ENCODE measurements at places on chromosomes 4 and X. TPM values are rescaled to one million over a fixed set of nuclear protein-coding genes. Genes with fewer than 3 reads are reported as not detected.

Gene TLR2
- 9.9 TPM for total RNA-seq

DNA sequence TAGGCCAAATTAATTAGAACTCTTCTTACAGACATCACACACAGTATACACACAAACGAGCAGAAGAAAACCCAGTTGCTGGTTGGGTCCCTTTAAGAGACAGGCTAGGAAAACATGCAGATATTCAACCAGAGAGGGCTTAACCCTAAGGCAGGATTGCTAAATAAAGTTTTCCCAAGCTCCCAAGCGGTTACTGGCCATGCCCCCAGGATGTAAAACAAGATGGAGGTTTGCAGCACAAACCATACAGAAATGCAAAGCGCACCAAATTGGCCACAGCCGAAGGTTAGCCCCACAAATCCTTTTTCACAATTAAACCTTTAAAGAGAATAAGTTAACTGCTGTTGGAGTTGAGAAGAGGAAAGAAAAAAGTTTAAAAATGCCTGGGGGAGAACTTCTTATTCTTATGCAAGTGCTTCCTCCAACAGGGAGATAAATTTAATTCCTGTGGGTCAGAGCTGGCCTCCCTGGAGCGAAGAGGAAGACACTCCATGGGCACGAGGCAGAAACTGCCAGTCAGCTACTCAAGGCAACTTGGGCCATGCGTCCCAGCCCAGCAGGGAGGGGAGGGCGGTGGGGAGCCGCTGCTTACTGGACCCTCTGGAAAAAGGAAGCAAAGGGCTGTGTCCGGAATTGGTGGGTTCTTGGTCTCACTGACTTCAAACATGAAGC lies 167.6 kb upstream of the ARSJ start:
- DNase-seq = no peak

DNA sequence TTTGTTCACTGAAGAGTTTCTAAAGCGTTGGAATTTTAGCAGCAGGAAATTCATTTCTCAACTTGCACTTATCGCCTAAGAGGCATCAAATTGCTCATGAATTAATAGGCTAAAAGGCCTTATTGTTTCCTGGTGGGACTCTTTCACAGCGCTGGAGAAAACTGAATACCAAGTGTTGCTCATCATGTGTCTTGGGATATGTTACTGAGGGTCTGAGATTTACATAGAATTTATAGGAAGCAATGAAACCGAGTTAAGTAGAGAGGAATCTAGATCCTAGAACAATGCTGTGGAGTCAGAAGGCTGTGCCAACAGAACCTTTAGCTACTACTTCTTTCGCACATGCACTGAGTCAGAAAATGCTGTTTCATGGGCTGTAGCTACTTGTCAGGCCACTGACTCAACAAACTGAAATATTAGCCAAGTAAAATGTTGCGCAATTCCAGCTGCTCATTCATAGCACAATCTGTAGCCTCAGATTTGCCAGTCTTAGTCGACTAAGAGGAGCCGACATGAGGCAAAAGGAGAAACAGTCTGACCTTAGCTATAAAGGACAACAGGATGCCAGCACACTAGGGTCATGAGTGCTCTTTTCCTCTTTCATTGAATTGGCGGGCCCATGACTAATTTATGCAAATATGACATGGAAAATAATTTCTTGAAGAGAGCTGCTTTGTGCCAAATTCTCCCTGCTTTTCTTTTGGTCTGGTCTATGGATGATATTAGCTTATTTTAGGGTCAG lies 35.9 kb upstream of the CXCL8 start:
- peak; percentile 74 for DNase-seq

DNA sequence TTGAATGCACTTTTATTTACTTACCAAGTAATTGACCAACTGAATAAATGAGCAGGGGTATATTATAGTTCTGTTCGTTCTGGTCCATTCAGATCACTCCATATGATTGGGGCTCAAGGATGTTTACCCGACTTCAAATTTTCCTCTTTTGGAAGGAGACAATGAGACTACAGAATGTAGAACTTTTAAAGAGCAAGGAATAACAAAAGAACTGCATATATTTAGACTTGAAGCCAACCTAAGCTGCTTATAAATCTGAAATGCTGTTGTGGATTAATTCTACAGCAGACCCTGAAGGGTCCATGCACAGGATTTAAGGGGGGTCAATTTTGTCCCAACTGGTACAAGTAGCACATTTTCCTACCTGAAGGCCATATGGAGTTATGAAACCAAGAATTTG lies 610.8 kb downstream of the RAB28 start:
- DNase-seq = no peak

GRCh38 chrX:75547783-75548182 lies 24.9 kb upstream of the ZDHHC15 start:
- peak; percentile 63 for DNase-seq

DNA sequence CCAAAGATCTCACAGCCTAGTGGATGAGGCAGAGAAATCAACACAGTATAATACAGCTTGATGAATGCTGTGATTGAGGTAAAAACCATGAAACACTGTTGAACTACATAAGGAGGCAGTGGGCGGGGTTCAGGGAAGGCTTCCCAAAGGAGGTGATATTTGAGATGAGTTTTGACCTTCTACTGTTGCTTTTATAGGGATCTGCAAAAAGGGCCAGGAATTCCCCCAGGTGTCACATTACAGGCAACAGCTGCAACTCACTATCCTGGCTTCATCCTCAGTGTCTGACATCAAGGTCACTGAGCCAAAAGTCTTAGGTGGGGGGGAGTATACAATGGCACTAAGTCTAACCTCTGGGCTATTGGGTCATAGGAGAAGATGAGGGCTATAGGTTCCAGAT lies 185.7 kb upstream of the NRK start:
- no peak for DNase-seq

Gene SAGE1
- total RNA-seq = not detected

DNA sequence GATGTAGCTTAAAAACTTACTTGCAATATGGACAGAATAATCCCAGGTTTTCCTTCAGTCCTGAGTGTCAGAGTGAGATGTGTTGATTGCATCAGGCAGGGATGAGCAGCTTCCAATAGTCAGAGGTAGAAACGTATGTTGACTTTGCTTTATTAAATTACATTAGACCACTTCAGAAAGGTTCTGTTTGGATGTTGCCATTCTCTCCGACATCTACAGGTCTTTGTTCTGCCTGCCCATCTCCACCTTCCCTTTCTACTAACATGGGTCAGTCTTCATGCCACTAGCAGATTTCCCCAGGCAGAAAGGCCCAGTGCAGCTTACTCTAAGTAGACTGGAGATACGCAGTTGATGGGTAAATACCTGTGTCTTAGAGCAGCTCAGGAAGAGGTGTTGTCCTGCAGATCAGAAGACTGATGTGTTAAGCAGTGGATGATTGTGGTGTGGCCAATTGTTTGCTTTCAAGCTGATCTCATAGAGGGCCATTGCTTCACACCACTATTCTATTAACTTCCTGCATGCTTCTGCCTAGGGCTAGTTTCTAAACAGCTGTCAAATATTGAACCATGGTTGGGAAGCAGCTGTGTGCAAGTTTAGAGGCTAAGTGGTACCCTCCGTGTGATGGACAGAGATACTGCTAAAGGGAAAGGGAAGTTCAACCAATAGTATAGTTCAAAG lies 1.8 kb downstream of the FRMPD4 start:
- no peak for DNase-seq

DNA sequence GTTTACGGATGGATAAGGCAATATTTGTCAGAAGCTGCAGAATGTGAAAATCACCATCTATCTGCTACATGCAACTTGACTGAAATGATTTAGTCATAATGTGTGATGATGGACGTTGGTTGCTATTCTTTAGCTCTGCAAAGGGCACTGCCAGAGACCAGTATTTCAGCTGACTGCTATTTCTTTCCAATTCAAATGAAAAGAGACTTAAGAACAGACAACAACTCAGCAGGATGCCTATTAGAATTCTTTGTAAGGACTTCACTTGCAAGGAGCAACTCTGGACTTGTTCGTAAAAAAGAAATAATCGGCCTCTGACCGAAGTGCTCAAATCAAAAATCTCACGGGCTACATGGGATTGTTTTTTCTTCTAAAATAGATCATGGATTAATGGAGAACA lies 262.7 kb downstream of the DHX15 start:
- DNase-seq = no peak

DNA sequence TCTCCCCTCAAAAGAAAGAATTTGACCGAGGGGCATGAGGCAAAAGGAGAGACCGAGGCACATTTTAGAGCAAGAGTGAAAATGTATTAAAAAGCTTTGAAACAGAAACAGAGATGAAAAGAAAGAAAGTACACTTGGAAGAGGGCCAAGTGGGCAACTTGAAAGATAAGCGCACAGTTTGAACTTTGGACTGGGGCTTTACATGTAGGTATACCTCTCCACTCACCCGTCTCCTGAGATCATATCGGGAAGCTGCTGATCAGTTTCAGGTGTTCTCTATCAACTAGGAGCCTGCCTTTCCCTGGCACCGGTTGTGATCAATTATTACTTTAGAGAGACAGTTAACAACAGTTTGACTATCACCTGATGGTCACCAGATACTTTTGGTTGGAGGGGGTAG lies 2666.5 kb downstream of the ARAP2 start:
- DNase-seq = no peak

GRCh38 chr4:173088144-173088543 lies 80.5 kb upstream of the GALNT7 start:
- DNase-seq = no peak

Gene ARAF
- 43.3 TPM for total RNA-seq

DNA sequence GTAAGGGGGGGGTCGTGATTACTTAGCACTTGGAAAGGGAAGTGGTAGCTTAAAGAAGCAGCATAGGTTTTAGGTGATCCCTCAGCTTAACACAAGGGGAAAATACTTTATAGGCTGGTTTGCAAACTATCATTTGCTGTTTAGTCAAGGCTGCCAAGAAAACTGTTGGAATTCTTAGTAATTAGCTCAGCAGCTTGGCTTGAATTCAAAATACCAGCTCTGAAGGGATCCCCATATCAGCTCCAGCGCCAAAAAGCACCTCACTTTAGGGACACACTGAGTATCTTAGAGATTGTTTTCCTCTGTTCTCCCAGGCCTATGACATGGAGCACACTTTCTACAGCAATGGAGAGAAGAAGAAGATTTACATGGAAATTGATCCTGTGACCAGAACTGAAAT lies 8.8 kb downstream of the TNMD start:
- DNase-seq = no peak

Gene VCX3A
- total RNA-seq = not detected

GRCh38 chr4:146582864-146583263 lies 55.8 kb upstream of the POU4F2 start:
- no peak for DNase-seq

- no peak for DNase-seq
These were observed 54.5 kb downstream of the HTT start for GRCh38 chr4:3128976-3129375.

Gene CORIN
- 0.33 TPM for total RNA-seq

Gene FRMD7
- not detected for total RNA-seq

Gene TEX13D
- not detected for total RNA-seq

Gene CT83
- total RNA-seq = not detected

DNA sequence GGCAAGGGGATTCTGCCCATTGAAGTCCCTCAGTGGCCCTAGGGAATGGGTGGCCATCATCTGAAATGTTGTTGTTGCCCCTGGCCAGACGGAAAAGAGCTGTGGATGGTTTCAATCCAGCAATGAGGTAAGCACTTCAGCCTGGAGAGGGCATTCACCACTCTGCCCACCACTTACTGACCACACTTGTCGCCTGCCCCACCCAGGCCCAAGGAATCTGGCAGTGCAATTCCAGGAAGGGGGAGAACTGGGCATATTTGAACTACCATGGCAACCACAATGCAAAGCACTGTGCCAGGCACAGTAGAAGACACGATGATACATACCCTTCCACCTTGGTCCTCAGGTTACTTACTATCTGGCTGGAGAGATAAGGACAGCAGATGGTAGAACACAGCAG lies 161.6 kb downstream of the PDGFRA start:
- no peak for DNase-seq

- peak; percentile 55 for DNase-seq
These were observed 66.7 kb downstream of the COQ2 start for GRCh38 chr4:83217721-83218522.

DNA sequence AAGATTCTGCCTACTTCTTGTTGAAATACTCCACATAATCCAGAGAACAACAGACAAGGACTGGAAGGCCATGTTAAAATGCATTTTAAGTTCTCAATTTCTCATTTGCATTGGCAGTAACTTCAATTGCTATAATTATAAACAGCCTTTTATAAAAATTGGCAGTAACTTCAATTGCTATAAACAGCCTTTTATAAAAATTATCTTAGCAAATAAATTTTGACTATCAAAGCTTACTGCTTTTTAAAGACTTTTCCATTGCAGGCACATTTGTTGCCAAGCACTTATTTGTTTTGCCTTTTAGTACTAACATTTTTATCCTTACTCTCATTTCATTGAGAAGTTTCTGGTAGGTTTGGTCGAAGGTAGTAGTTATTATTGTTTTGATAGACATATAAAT lies 17.8 kb downstream of the SCFD2 start:
- no peak for DNase-seq

Gene RPS6KA6
- 0.99 TPM for total RNA-seq

Gene ADAMTS3
- 0.33 TPM for total RNA-seq

Gene KIT
- total RNA-seq = 4.0 TPM

- DNase-seq = no peak
These were observed 8.9 kb downstream of the CLCN4 start for GRCh38 chrX:10165580-10166247.

DNA sequence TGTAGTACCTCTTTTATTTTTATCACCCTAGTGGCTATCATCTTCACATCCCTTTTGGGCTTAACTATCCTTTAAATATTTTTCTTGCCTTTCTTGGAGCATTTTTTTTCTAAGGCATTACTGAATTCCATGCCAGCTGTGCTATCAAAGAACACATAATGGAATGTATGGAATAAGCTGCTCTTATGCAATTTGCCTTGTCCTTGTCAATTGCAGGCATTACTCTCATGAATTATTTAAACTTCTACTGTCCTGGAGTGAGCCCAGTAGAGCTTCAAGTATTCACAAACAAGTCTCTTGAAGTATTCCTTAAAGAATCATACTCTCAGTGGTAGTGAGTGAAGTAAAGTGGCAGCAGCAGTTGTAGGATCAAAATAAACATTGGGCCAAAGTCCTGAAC lies 144.6 kb upstream of the IGFBP7 start:
- no peak for DNase-seq

DNA sequence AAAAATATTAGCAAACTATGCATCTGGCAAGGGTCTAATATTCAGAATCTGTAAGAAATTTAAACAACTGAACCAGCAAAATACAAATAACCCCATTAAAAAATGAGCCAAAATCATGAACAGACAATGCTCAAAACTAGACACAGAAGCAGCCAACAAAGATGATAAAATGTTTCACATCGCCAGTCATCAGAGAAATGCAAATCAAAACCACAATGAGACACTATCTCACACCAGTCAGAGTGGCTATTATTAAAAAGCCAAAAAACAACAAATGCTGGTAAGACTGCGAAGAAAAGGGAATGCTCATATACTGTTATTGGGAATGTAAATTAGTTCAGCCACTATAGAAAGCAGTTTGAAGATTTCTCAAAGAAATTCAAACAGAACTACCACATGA lies 201.3 kb upstream of the CPEB2 start:
- DNase-seq = no peak

Gene CXCL1
- total RNA-seq = 17.1 TPM

DNA sequence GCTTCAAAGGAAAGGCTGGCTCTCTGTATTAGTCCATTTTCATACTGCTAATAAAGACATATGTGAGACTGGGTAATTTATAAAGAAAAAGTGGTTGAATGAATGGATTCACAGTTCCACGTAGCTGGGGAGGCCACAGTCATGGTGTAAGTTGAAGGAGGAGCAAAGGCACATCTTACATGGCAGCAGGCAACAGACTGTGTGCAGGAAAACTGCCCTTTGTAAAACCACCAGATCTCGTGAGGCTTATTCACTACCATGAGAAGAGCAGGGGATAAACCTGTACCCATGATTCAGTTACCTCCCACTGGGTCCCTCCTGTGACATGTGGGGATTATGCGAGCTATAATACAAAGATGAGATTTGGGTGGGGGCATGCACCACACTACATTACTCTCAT lies 1486.6 kb downstream of the PCDH7 start:
- DNase-seq = no peak

Data from body of pancreas (tissue), 4 donors.